ENCODE measurements at places on chromosomes 7 and 10.

- DNase-seq: no peak
Measured at GRCh38 chr10:1706711-1707110, 30.6 kb downstream of the ADARB2 start.

GRCh38 chr7:20316706-20317105, 14.0 kb upstream of the ITGB8 start:
- DNase-seq: no peak

DNA sequence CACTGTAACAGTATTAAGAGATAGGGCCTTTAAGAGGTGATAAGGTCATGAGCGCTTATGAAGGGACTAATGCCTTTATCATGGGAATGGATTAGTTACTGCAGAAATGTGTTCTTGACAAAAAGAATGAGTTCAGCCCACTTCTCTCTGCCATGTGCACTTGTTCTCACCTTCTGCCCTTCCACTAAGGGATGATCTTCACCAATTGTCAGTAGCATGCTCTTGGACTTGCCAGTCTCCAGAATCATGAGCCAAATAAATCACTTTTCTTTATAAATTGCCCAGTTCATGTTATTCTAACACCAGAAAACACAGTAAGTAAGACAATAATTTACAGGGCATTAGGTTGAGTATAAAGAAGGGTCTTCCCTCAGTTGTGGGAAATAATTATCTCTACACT, 189.1 kb downstream of the CRPPA start:
- no peak for DNase-seq

DNA sequence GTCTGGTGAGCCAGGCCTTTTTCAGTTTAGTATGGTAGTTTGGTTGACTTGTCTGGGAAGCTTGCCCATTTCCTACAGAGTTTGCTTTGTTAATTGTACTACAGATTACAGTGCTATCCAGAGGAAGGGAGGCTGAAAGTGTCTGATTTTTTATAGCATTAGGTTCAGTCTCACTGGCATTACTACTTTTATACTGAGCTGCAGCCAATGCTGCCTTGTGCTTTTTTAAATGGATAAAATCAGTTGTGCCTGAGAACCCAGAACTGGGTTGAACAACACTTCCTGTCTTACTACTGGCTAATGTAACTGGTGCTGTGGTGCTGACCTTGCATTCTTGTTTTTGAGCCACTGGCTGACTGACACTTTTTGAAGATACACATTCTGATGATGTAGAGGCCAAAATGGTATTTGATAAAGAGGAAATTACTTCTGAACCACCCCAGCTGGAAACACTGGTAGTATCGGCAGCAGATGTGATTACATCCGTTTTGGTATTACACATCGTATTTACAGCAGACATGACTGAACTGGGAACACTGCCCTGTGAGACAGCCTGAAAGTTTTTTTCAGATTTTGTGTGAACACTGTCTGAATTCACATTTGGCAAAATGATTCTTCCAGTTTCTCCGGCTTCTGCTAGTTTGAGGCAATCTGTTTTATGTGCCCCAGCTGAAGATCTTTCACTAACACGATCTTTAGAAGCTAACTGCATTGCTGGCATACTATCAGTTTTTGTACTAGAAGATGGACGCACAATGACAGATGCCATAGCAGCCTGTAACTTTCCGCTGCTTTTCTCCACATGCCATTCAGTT, 74.1 kb downstream of the NRBF2 start:
- DNase-seq: no peak

- DNase-seq: no peak
Measured at GRCh38 chr7:33261585-33261984, 132.2 kb downstream of the BBS9 start.

- DNase-seq: no peak
Measured at GRCh38 chr7:63025815-63026214, 972.8 kb upstream of the ZNF722 start.
